ENCODE measurements at places on chromosomes 11 and 22. TPM values are rescaled to one million over a fixed set of nuclear protein-coding genes. Genes with fewer than 3 reads are reported as not detected.

GRCh38 chr11:93829598-93829997 lies 20.8 kb downstream of the VSTM5 start:
- no peak for DNase-seq

DEPDC7 gene
- total RNA-seq, result not detected

- no peak for DNase-seq
These were observed 54.1 kb upstream of the SLC36A4 start for GRCh38 chr11:93251922-93252321.

GRCh38 chr11:107272561-107272960 lies 185.1 kb downstream of the CWF19L2 start:
- no peak for DNase-seq

DNA sequence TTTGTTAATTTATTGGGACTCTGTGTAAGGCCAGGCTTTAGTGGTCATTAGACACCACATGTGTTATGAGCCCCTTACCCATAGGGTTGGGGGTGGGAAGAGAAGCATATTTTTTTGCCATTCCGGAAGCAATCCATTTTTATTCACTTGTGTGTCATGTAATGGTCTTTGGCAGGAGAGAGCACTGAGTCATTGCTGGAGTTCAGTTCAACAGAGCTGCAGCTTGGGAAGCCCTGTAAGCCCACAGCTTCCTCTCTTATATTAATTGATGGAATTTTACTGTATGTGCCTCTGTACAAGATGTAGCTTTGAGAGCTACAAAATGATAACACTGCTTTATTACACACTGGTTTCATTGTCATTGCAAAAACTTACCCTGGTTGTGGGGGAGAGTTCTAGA lies 177.3 kb upstream of the SORL1-AS1 start:
- no peak for DNase-seq

DNA sequence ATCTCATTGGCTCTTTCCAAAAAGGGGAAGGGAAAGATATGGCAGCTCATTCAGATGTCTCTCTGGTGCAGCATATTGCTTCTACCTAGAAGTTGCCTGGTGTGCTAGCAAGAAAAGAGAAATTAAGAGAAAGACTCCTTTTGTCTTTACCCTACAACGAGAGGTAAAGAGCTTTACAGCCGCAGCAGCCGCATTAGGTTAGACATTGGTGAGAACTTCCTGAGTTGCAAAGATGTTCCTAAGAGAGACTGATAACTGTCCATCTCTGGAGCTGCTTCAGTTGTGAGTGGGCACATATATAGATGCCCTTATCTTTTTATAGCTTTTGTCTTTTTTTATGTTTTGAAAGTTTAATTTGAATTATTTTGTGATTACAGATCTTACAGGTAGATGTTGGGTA lies 80.8 kb upstream of the NNMT start:
- DNase-seq, result no peak

GRCh38 chr22:33023153-33023827 lies 34.9 kb downstream of the SYN3 start:
- no peak for DNase-seq

DNA sequence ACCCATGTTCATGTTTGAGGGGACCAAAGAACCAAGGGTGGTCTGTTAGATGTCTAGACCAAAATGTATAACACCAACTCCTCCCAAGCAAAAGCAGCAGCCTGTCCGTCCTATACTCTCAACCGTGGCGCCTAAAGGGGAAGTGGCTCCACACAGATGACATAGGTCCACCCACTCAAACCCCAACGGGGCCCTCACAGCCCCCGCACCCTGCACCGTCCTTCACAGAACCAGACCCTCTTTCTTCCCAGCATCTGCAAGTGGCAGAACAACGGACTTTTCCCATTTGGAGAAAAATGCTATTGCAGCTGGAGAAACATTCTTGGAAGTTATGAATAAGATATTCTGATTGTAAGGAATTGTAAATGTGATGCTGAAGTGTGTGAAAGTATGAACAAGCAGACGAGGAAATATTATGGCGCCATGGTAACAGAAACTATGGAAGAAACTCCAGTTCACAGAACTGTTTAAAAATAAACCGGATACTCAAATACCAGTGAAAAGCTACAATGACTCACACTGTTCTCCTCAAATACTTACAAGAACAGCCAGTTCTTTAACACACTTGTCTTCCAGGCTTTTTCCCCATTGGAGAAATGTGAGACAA lies 76.5 kb upstream of the ARFGAP3 start:
- no peak for DNase-seq

ZNF215 gene
- total RNA-seq, result not detected

MMP11 gene
- total RNA-seq, result 7.6 TPM

DNA sequence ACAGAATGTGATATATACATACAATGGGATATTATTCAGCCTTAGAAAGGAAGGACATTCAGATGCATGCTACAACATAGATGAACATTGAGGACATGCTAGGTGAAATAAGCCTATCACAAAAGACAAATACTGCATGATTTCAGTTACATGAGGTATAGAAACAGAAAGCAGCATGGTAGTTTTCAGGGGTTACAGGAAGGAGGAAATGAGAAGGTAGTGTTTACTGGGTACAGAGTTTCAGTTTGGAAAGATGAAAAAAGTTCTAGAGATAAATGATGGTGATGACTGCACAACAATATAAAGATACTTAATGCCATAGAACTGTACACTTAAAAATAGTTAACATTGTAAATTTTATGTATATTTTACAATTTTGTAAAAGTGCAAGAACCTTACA lies 266.7 kb upstream of the C11orf87 start:
- no peak for DNase-seq

- DNase-seq, result no peak
These were observed 781 bp downstream of the ANO9 start for GRCh38 chr11:441043-441417.

DNA sequence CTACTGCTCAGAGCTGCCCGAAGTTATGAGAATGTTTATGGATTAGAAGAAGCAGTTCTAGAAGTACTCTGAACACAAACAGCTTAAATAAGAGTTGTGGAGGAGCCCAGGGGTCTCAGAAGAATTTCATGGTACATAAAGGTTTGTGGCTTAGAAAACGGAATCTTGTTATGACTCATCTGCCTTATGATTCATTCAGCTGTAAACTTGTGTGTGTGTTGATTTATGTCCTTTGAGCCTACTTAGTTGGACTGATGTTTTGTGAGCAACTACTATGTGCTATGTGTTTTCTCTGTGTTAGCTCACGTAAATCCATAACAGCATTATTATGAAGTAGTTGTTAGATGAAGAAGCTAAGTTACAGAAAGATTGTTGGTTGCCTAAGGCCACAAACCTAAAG lies 203.7 kb downstream of the PGR start:
- no peak for DNase-seq

DNA sequence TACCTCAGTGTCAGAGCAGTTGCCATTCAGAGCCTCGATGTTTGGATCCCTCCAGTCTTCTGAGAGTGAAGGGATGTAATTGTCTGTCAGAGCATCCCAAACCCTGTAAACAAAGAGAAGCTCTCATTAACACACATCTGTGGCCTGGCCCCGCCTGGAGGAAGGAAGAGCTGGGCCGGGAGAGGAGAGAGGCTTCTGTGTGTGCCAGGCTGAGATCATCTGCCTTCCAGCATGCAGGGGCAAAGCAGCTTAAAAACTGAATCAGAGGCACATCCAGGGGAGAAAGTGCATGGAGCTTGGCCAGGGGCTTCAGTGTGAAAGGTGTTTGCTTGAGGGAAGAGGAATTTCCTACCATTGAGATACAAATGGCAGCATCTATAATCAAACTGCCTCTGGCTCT lies 14.5 kb downstream of the FEZ1 start:
- DNase-seq, result no peak

CASP12 gene
- 5.6 TPM for total RNA-seq

OR56A4 gene
- total RNA-seq, result not detected

GRCh38 chr11:128628686-128629085 lies 41.3 kb upstream of the ETS1 start:
- no peak for DNase-seq

- DNase-seq, result no peak
These were observed 90.0 kb downstream of the SBF2 start for GRCh38 chr11:10204021-10204420.

DNA sequence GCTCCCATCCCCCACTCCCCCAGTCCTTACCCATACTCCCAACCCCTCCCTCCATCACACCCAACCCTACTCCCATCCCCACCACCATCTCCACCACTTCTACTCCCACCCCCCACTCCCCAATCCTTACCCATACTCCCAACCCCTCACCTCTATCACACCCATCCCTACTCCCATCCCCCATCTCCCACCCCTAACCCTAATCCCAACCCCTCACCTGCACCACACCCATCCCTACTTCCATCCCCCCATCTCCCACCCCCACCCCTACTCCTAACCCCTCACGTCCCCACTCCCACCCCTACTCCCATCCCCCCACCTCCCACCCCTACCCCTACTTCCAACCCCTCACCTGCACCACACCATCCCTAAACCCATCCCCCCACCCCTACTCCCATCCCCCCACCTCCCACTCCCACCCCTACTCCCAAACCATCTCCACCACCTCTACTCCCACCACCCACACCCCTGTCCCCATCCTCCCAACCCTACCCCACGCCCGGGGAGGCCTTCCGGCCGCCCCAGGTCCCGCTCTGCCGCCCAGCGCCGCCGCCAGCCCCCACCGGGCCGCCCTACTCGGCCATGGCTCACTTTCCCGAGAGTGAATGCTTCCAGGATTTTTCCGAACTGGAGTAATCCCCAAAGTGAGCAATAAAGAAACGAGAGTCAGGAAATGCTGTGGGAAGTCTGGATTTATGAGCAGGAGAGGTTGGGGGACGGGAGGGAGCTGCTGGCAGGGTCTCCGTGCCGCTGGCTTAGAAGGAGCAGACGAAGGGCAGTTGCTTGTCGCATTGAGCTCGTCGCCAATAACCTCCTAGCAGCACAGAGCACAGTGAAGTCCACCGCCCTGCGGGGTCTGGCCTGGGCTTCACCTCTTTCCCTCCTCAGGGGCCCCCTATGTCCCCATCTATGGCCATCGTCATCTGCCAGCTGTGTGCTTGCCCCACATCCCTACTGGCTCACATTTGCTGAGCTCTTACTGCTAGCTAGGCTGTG lies 4.6 kb downstream of the PRG3 start:
- no peak for DNase-seq

DNA sequence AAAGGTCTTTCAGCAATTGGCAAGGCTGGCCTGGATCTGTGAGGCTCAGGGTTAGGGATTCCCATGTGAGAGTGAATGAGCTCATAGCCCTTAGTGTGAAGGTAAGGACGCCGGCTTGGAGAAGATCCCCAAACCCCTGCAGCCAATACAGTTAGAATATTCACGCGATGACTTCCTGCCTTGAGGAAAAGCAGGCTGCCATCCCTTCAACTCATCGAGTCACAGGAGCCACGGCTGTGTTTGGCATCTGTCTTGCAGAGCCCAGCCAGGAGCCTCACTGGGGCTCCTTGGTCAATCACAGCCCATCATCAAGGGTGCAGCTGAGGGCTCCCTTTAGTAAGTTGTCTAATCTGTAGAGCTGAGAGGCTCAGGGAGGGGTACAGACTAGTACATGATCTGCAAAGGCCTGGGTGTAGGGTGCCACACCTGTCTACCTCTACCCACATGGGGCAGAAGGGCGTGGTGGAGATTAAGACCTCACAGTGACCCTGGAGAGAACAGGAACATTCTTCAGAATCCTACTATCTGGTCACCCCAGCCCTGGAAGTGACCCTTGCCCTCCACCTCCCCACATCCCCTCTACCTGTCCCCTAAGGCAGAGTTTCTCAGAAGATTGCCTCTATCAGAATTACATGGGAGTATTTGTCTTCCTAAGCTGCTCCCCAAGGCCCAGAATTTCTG lies 18.5 kb downstream of the IL10RA start:
- no peak for DNase-seq

OR51B4 gene
- not detected for total RNA-seq

- DNase-seq, result peak; percentile 66
These were observed 759 bp downstream of the DESI1 start for GRCh38 chr22:41619979-41620588.

CYB5R2 gene
- 35.8 TPM for total RNA-seq

DNA sequence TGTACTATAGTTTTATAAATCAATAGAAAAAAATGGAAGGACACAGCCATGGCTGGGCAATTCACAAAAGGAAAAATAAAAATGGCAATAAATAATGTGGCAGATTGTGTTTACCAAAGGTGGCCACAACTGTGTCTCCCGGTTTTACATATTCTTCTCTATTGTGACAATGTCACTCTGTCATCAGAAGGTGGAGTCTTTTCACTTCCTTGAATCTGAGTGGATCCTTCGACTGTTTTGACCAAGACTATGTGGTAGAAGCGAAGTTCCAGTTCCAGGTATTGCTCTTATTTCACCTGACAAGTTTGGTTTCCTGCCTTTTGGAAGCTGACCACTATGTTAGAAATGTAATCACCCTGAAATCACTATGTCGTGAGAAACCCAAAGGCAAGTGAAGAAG lies 31.0 kb upstream of the HSD17B12 start:
- DNase-seq, result no peak

GRCh38 chr11:106030609-106031008 lies 8.6 kb upstream of the MSANTD4 start:
- no peak for DNase-seq

GRCh38 chr11:123760894-123761293 lies 6.6 kb upstream of the OR6X1 start:
- DNase-seq, result no peak

CABP4 gene
- total RNA-seq, result not detected

MYRF gene
- total RNA-seq, result not detected

DNA sequence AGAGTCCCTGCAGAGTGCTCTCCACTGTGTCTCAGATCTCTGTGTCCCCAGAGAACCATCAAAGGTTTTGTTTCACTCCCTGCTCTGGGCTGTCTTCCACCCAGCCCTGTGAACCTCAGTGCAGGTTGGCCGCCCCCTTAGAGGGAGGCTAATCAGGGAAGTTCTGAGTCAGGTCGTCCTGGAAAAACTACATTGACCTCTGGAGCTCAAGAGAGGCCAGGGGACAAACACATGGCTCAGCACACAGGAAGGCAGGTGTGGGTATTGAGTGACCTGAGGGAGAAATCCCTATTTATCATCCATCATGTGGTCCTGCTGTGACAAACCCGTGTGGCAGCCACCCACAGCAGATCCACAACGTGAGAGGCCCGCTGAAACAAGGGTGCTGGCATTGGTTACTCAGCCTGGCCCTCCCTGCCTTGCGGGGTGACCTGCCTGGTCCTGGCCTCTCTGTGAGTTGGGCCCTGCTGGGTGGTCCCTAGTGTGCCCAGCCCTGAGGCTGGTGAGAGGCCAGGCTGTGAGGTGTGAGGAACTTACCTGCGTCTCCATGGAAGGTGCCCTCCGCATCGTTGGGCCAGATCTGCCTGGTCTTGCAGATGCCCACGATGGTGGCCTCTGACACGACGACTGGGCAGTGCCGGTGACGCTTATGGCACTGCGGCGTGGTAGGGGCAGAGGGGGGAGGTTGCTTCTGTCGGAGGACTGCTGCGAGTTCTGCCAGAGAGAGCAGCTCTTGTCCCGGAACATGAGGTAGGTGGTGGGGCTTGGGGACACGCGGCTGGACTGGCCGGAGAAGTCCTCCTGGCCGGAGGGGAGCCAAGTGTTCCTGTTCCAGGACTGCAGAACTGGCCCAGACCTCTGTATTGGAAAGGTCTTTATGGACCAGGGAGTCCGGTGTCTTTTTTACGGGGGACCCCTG lies 669 bp upstream of the BCR start:
- DNase-seq, result no peak

GRCh38 chr11:123129920-123130319 lies 65.1 kb downstream of the CLMP start:
- DNase-seq, result no peak

All from ascending aorta (tissue), 2 donors.